ENCODE measurements at places on chromosomes 13 and 19. TPM values are rescaled to one million over a fixed set of nuclear protein-coding genes. Genes with fewer than 3 reads are reported as not detected.

DNA sequence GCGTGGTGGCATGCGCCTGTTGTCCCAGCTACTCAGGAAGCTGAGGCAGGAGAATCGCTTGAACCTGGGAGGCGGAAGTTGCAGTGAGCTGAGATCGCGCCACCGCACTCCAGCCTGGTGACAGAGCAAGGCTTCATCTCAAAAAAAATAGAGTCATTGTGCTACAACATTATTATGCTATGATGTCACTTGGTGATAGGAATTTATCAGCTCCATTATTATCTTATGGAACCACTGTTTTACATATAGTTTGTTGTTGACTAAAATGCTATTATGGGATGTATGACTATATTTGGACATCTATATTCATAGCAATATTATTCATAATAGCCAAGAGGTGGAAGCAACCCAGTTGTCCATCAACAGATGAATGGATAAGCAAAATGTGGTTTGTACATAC, 26.4 kb upstream of the SLC7A1 start:
- H3K27me3 ChIP-seq: no peaks in the 10 kb centered on the region
- H3K4me3 ChIP-seq: no peak overlapping the region
- DNase-seq: no peak
- H3K36me3 ChIP-seq: peaks cover 4% of the 10 kb centered on the region
- peak overlapping the region; percentile 86 for H3K27ac ChIP-seq
- H3K4me1 ChIP-seq: peaks cover 26% of the 10 kb centered on the region

Gene RFPL4A
- not detected for total RNA-seq

GRCh38 chr13:81492449-81492848, 1151.5 kb upstream of the SPRY2 start:
- H3K4me3 ChIP-seq: no peak overlapping the region
- H3K27ac ChIP-seq: no peak overlapping the region
- H3K36me3 ChIP-seq: no peaks in the 10 kb centered on the region
- H3K27me3 ChIP-seq: peaks cover 8% of the 10 kb centered on the region
- DNase-seq: no peak
- no peaks in the 10 kb centered on the region for H3K4me1 ChIP-seq

GRCh38 chr19:51220996-51221395, 3.9 kb upstream of the CD33 start:
- H3K4me1 ChIP-seq: no peaks in the 10 kb centered on the region
- no peak for DNase-seq
- H3K4me3 ChIP-seq: no peak overlapping the region
- H3K27me3 ChIP-seq: peaks cover 5% of the 10 kb centered on the region

Gene UHRF1
- total RNA-seq: 15.7 TPM

DNA sequence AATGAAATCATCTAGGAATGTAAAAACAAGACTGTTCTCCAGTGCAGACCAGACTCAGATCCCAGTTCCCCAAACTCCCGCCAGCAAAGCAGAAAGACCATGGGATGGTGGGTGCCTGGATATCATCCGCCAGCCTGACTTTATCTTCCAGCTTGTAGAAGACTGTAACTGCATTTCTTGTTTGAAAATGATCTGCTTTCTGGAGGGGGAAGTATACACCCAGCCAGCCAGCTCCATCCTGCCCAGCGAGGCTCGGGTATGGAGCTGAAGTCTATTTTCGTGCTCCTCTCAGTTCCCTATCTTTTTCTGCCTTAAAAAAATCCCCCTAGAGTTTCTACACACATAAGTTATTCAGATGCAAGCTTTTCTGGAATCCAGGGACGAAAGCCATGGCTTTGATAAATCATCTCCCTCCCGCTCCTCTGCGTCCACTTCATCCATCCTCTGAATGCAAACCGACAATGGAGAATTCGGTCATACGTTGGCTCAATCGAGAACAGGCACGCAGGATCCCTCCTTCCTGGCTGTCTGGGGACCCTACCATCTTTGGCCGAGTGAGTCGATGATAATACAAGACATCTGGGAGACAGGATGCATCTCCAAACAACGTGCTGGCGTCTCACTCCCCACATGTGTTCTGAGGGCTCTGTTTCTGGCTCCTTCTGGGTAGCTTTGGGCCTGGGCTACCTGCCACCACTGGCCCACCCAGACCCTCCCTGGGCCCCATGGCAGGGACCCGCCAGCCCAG, 31.2 kb downstream of the CEBPG start:
- no peaks in the 10 kb centered on the region for H3K4me1 ChIP-seq
- H3K27ac ChIP-seq: no peak overlapping the region
- no peaks in the 10 kb centered on the region for H3K27me3 ChIP-seq
- no peak overlapping the region for H3K4me3 ChIP-seq
- DNase-seq: peak; percentile 42

All from chondrocyte (in vitro differentiated cells).